Activated T-cell treated with anti-CD3 and anti-CD28 coated beads, Interleukin-2, amount 50 U/mL, for 24 hours (primary cell): ENCODE measurements at places on chromosomes 3 and 15.

GRCh38 chr15:59169251-59169708, 37.4 kb upstream of the LDHAL6B start:
- DNase-seq, result no peak

DNA sequence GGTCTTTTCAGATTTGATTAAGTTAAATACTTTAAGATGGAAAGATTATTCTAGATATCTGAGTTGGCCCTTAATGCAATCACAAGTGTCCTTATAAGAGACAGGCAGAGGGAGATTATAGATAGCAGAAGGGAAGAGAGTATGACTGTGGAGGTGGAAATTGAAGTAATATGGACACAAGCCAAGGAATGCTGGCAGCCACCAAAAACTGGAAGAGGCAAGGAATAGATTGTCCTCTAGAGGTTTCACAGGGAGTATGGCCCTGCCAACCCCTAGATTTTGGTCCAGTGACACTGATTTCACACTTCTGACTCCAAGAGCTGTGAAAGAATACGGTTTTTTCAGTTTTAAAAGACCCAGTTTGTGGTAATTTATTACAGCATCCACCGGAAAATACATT, 1498.7 kb upstream of the CADM2 start:
- no peak for DNase-seq

DNA sequence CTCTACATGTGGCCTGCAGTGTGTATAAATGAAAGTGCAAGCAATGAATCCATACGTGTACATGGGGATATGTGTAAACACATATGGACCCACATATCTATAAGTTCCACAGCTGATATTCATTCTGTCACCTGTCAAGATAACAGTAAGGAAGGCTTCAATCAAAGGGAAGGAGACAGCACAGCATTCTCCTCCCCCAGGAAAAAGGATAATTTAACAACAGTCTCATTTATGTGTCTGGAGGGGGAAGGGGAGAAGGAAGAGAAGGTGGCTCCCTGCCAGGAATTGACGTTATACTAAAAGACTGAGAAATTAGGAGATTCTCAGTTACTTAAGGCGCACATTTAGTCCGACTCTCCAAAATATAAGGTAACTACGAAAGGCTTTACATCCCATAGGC, 345.9 kb downstream of the FOXP1 start:
- no peak for DNase-seq

- DNase-seq, result no peak
Observed at GRCh38 chr3:71172951-71173350, 410.6 kb downstream of the FOXP1 start.

DNA sequence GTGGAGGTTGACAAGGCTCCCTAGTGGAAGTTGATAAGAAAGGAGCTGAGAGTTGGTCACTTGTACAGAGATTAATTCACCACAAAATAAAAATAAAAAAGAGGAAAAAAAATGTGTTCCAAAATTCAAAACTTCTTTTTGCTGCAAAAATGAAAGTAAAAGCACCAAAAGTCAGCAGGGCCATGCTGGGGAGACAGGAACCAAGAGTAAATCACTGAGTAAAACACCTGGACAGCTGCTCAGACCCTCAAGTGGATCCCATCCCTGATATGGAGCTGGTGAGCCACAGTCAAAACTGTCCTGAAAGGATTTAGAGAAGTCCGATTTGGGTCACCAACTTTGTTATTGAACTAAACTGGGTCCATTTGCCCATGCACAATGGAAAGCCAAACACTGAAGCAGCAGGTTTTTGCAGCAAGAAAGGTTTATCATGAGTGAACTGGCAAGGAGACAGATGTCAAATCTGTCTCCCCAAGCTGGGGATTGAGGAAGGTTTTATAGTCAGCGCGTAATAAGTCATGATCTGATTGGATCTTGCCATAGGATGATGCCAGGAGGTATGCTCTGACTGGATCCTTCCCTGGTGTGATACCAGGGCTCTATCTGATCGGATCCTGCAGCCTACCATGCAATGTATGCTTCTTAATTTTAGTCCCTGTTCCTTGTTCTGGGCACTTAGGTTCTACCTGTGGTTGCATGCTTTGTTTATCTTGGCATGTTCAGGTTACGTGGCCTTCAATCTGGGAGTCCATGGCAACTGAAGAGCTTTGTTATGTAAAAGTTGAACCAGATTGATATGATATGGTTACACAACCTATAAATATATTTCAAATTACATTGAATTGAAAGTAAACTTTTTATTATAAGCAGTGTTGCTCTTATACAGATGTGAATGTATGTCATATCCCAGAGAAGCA, 313.2 kb downstream of the POLQ start:
- no peak for DNase-seq

GRCh38 chr3:127894481-127894880, 20.6 kb upstream of the KBTBD12 start:
- no peak for DNase-seq

DNA sequence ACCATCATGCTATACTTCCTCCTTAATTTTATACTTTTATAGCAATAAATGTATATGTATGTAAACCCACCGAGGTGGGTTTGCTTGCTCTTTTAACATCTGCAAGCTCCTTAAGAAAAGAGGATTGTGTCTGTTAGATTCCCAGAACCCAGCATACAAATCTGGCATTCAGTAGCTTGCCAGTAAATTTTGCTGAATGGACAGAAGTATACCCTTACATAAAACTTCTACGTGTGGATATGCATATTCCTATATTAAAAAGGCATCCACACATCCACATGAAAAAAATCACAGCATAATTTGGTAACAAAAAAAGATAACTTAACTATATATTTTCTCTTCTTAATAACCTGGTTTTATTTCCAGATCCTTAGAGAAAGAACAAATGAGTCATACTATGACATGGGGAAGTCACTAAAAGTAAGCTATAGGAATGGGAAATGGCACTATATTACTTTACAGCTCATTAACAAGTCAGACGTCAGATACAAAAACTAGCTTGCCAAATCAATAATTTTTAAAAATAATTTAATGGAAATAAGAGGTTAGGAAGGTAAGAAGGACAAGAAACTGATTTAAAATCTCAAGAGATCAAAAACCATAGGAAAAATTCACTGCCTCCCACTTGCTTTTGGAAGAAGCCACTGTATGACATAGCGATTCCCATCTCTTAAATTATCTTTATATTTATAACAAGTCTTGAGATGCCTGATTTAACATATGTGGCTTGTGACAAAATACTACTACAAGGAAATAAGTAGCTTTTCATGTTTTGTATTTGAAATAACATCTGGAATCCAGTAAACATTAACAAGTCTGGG, 68.7 kb downstream of the SUMF1 start:
- DNase-seq, result no peak

DNA sequence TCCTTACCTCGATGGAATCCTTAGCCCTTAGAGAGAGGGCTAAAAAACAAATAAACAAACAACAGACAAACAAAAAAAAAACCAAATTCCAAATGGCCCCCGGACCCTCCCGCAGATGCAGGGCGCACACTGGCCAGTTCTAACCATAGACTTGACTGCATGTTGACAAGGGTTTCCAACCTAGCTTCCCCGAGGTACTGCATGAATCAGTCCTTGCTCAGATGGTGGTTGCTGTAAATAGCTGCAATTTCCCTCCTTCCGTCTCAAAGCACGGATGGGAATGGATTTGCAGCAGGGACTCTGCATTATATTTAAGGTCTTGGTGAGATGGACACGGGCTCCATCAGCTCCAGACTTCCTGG, 162.8 kb downstream of the CD47 start:
- no peak for DNase-seq

- no peak for DNase-seq
Observed at GRCh38 chr3:155368786-155369185, 75.3 kb upstream of the STRIT1 start.

GRCh38 chr3:14439501-14440167, 37.2 kb downstream of the SLC6A6 start:
- DNase-seq, result no peak

DNA sequence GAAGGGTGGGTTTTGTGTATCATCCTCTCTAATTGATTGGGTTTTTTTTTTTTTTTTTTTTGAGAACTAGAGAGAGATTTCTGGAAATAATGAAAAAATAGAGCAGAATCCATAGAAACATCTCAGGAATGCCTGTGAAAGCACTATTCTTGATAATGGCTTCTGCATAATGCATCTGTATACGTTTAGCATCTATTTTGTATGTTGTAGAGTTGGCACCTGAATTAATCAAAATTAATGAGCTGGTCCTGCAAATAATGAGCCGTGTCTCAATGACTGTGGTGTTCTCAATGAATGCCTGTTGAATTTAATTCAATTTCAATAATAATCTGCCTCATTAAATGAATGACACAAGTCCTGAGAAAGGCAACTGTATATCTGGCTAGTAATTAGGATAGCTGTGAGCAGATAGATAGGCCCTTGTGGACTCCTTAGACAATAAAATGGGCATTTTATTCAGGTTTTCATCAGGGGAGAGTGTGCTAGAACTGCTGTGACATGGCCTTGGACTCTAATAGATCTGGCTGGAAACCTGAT, 70.5 kb upstream of the WDR72 start:
- DNase-seq, result no peak

DNA sequence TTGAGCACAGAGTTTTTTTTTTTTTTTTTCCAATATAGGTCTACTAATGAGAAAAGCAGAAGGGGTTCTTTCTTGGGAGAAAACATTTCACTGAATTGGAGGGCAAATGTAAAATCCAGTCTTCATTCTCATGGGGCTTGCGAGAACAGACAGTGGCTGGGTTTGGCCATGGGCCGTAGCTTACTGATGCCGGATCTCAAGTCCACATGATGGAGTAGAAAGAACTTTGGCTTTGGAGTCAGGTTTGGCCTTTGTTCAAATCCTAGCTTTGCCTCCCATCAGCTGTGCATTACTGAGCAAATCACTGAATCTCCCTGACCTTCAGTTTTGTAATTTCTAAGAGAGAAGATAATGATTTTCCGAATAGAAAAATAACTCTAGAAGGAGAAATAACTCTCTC, 59.7 kb downstream of the LMCD1 start:
- no peak for DNase-seq

DNA sequence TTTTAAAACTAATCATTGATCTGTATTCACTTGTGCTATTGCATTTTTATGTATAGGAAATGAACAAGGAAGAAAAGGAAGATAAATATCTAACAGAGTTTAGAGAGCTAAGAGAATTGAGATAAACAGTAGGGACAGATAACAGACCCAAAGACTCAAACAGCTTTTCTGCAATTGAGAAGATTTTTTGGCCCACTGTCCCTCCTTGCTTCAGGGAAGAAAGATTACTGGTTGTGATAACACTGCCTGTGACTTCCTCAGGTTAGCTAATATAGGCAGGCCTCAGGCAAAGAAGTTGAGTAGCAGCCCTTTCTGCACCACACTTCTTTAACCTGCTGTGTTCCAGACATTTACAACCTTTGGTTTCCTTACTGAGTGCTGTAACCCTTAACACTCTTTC, 2.7 kb upstream of the COX17 start:
- no peak for DNase-seq

DNA sequence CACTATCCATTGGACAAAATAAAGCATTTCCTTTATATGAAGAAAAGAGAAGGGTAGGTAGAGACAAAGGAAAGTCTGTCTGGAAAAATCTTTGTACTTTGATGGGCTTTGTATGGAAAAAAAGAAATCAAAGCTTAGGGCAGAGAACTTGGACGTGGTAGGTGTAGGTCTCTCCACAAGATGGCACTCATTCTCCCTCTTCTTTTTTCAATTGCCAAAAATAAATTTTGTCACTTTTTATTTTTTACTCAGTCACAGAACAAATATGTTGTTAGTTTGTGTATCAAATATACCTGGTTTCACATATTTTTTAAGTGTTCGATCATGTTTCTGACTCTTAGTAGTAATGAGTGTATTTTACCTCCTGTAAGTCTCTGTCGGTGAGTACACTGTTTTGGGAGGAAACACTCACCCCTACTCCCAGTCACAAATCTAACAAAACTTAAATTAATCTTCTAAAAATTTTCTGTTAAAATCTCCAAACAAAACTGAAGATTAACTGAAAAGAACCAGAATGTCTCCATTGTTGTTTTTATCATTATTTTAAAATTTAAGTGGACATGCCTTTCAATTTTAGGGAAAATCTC, 415.8 kb upstream of the GOLIM4 start:
- DNase-seq, result no peak

GRCh38 chr15:47742334-47742733, 25.0 kb downstream of the SEMA6D start:
- no peak for DNase-seq

DNA sequence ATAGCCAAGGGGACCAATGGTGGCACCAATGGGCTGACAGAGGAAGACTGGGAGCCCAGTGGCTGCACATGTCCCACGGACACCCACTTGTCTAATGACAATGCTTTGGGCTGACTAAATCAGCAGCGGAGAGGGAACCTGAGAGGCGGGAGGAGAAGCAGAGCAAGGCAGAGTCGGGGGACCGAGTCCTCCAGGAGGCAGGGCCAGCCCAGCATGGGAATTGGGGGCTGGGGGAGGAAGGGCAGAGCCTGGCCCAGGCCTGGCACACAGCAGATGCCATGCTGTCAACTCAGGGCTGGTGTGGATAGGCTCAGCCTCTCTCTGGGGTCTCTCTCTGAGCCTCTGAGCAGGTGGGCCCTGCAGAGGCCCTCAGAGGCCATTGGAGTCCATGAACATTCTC, 78.4 kb upstream of the KLF13 start:
- DNase-seq, result no peak

DNA sequence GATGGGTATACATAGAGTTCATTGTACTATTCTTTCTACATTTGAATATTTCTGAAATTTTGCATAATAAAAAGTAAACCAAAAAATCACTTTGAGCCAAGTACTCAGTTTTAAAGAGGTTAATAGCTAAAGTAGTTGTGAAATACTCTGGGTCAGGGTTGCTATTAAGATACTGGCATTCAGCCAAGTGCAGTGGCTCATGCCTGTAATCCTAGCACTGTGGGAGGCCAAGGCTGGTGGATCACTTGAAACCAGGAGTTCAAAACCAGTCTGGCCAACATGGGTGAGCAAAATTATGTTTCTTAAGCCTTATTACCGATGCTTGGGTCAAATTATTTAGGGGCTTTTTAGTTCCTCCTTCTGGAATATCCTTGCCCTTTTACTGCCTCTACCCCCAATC, 122.0 kb upstream of the MELTF start:
- DNase-seq, result no peak

DNA sequence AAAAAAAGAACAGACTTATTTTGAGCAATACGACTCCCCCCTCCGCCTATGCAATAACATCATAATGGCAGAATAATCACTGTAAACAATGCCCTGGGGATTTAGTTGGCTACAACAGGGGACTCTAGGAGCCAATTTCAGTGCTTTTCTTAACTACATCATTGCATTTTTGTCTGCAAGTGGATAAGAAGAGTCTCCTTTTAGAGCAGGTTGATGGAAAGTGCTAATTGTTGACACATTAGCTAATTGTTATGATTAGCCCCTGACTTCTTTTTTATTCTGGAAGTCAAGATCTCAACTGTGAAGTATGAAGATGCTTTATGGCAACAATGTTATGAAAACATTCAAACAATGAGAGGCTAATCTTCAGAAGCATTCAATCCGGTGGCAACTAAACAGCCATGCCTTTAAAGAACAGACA, 121.2 kb downstream of the MECOM start:
- DNase-seq, result no peak

- no peak for DNase-seq
Observed at GRCh38 chr15:86854176-86854575, 774.5 kb downstream of the AGBL1 start.
